Stomach (tissue), 19 donors: ENCODE measurements at places on chromosomes 3 and 15. TPM values are rescaled to one million over a fixed set of nuclear protein-coding genes. Genes with fewer than 3 reads are reported as not detected.

MNS1 gene
- total RNA-seq = 0.58 TPM

TLR9 gene
- not detected for total RNA-seq

KBTBD8 gene
- total RNA-seq = 0.72 TPM

C2CD4A gene
- not detected for total RNA-seq

CDHR4 gene
- not detected for total RNA-seq

C2CD4B gene
- 2.3 TPM for total RNA-seq

C3orf80 gene
- total RNA-seq = not detected

AP2M1 gene
- 204 TPM for total RNA-seq

GRM2 gene
- total RNA-seq = not detected

ATP13A3 gene
- total RNA-seq = 332 TPM

CCDC39 gene
- not detected for total RNA-seq

PRR20G gene
- not detected for total RNA-seq

ARPIN gene
- total RNA-seq = 24.8 TPM

CCR4 gene
- 0.58 TPM for total RNA-seq

CYP1A2 gene
- total RNA-seq = not detected

KLHL40 gene
- total RNA-seq = 0.18 TPM

DHFR2 gene
- 4.7 TPM for total RNA-seq
